Midbrain (tissue), 1 donor: ENCODE measurements at places on chromosomes 11 and 22.

DNA sequence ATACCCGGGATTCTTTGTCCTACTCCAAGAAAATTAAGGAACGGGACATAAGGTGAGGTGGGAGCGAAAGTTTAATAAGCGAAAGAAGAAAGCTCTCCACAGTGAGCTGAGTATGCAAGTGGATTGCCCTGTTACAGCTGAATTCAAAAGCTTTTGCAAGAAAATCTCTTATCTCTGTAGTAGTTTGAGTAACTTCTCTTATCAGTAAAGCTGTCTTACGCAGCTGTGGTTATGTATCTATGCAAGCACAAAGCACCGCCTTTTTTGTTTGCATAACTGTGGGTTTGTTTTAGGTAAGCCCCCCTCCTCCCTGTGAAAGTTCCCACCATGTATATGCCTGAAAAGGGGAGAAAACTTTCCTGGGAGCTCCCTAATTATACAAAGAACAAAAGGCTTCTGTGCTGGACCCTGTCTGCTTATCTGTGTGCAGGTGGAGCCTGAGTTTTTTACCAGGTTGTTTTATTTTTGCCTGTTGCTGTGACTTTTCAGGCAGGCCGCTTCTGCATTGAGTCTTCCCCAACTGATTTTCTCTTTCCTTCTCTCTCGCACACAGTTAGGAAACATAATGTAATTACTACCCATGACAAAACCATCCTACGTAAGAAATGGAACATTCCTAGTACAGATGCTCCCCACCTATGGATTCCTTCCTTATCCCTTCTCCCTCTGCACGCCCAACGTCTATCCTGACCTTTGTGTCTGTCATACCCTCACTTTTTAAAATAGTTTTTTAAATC, 837 bp upstream of the PLAAT5 start:
- DNase-seq = no peak

DNA sequence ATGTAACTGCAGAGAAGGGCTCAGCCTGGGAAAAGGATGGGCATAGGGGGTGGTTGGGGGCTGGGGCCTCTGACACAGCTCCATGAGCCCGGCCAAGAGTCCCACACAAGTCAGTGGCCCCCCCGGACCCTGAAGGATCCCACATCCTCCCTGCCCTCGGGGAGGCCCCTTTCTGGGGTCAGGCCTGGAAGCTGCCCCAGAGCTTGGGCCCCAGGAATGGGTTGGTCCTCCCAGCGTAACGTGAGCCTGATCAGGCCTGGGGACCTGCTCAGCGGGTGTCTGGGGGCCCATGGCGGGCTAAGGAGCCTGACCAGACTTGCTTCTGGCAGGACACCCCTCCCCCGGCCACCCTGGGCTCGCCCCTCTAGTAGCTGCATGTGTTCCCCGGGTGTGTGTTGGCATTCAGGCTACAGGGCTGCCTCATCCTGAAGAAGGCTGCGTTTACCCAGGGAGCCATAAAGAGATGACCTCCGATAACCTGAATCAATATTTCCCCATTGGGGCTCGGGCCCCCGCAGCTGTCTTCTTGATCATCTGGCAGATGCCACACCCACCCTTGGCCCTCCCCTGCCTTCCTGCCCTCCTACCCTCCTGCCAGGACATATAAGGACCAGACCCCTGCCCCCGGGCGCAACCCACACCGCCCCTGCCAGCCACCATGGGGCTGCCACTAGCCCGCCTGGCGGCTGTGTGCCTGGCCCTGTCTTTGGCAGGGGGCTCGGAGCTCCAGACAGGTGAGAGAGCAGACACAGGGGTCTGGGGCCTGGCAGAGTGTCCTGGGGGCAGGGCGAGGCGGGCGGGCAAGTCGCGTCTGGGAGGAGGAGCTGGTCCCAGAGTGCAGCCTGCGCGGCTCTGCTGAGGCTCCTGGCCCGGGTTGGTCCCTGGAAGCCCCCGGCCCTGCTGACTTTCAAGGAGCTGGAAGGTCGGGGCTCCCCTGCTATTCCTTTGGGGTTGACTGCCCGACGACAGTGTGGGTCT, at the start of gene MUC2:
TSS of gene MUC2 (plus strand) at position 631 of the 978 bp plus-strand sequence.
- no peak for DNase-seq

DNA sequence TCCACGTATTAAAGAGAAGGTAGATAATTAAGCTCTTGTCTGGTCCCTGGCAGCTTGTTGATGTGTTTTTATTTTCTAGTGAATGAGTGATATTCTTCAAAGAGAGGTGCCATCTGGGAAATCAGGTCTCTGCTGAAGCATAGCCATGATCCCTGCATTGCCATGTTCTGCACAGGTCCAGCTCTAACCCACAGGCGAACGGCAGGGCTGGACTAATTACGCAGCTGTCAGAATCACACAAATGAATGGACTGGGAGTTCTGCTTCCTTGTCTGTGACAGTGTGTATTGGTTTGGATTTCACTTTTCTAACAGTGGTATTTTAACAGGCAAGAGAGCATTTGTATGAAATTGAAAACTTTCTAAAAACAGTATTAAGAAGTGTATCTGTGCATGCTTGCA, 235.6 kb downstream of the FAT3 start:
- DNase-seq = no peak

DNA sequence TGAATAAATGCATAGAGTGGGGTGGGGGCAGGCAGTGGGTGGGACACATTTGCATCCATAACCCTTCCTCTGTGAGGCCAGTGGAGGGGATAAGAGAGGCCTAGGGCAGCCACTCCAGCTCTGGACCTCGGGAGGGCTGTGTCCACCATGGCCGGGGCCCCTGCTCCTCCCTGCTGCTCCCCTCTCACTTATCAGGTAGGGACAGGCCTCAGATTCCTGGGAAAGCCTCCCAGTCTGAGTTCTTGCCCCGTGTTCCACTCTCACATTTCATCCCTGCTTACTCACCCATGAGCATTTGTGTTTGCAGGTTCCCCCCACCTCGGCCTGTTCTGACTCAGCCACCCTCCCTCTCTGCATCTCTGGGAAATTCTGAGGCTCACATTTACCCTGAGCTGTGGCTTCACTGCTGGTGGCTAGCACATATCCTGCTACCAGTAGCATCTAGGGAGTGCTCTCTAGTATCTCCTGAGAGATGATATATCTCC, 128.7 kb upstream of the TOP3B start:
- DNase-seq = no peak

DNA sequence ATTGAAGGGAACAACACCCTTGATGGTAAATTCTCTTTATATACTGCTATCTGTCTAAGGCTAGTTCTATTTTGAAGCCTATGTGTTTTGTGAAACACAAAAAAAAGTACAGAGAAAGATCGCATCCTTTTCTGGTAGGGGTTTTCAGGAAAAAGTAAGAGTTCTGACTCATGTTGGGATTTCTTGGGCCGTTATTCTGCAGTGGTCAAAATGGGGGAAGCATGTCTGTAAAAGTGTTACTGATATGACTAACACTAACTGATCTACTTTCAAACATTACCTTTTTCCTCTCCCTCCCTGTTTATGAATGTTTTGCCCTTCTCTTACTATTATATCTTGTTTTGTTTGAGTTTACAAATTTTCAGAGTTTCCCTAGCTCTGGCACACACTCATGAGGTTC, 53.9 kb downstream of the CTNND1 start:
- DNase-seq = no peak

GRCh38 chr22:37443086-37443485, 15.8 kb upstream of the ELFN2 start:
- no peak for DNase-seq

GRCh38 chr22:32024796-32025195, 18.3 kb upstream of the SLC5A1 start:
- no peak for DNase-seq

DNA sequence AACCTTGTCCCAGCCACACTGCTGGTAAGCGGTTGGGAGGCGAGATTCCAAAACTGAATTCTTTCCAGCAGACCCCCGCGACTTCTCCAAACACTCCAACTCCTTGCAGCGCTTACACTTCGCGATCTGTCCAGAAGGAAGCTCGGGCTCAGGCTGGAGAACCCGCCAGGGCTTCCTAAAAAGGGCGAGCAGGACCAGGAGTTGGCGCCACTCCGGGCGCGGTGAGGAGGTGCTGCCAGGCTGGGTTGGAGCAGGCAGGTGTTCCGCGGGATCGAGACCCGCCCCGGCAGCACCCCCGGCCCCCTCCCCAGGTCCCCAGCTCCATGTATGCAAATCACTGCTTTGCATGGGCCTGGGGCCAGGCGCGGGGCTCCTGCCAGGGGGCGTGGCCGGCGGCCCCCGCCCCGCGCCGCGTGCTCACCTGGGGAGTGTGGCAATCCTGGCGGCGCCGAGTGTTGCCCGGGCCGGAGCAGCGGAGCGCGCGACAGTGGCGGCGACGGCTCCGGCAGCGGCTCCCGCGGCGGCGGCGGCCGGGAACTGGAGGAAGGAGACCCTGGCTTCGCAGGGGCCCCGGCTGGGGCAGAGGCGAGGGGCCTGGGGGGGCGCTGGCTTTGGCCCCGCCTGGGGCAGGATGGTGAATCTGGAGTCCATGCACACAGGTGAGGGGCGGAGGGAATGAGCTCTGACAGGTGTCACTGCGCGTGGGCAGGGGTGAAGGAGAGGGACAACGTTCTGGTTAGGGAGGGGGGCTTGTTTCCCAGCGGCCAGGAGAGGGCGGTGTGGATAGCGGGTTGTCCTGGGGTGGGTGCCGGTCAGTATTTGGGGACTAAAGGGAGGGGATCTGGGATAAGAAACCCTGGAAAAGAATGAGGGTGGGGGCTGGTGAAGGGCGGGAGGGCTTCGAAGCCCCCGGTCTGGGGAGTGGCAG, at the start of gene POU2F3:
TSS of gene POU2F3 (plus strand) at position 428 of the 928 bp plus-strand sequence. CDS start at position 632, 204 bp downstream.
- DNase-seq = no peak

GRCh38 chr11:119482521-119483011, 59.6 kb upstream of the THY1 start:
- no peak for DNase-seq

DNA sequence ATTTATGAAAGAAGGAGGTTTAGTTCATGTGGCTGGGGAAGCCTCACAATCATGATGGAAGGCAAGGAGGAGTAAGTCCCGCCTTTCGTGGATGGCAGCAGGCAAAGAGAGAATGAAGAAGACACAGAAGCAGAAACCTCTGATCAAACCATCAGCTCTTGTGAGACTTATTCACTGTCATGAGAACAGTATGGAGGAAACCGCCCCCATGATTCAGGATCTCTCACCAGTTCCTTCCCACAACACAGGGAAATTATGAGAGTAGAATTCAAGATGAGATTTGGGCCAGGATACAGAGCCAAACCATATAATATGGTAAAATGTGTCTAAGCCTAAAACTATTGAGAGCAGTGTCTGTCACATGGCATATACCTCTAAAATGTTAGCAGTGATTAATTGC, 503.8 kb upstream of the CCDC179 start:
- DNase-seq = no peak

- DNase-seq = no peak
Measured at GRCh38 chr22:45308957-45309421, 745 bp upstream of the FAM118A start.

- no peak for DNase-seq
Measured at GRCh38 chr11:36530840-36531239, 20.8 kb upstream of the TRAF6 start.

GRCh38 chr22:44667829-44668189, 34.2 kb upstream of the PRR5 start:
- no peak for DNase-seq
